ENCODE measurements at places on chromosomes 12 and 14.

DNA sequence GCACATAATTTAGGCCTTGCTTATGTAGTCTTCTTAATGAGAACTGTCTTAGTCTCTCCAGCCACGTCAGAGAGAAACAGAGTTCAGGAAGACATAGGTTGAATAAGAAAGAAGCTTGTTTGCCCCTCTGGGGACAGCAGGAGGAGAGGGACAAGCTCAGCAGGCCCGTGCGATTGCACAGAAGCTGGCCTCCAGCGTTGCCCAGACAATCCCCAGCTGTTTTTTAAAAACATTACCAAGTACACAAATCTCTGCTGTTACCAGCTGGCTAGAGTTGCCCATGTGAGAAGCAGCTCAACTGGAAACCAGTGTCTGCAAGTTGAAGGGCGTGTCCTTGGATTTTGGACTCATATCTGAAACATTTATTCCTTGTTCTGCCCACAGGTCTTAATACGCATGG is 232.6 kb downstream of the EFCAB11 start:
- no peak for DNase-seq

DNA sequence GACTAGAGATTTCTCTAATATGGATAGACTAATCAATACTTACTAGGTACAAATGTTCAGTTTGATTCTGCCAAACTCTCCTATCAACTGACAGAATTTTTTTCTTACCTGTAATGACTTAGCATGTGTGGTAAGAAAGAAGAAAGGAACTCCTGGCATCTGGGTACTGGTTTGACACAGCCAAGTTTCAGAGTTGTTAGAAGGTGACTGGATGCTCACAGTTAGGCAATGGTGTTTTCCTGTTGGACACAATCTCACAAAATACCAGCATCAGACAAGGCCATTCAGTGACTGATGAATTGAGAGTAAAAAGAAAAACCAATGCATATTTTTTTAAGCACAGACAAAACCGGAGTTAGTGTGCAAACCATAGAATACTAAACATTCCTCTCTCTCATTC is 4.2 kb downstream of the MUCL1 start:
- no peak for DNase-seq

GRCh38 chr12:79841878-79842265 is 93.0 kb downstream of the PPP1R12A start:
- DNase-seq, result no peak

DNA sequence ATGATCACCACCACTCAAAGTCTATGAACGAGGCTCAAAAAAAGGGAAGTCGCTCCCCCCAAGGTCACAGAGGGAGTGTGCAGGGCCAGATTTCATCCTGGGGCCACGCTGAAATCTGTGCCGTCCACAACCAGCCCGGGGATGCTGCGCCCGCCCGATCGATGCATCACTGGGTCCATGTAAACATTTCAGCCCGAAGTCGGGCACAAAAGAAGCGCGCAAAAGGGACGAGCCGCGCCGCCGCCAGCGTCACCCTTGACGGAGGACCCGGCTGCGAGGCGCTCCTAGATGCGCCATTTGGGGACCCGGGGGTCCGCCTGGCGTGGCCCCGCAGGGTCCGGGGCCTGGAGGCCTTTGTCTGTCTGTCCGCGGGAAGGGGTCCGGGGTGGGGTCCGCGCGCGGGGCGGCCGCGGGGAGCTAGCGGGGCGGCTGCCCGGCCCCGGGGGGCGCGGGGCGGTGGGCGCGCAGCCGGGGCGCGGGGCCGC is 503 bp downstream of the FBXO21 start:
- peak; percentile 19 for DNase-seq

DNA sequence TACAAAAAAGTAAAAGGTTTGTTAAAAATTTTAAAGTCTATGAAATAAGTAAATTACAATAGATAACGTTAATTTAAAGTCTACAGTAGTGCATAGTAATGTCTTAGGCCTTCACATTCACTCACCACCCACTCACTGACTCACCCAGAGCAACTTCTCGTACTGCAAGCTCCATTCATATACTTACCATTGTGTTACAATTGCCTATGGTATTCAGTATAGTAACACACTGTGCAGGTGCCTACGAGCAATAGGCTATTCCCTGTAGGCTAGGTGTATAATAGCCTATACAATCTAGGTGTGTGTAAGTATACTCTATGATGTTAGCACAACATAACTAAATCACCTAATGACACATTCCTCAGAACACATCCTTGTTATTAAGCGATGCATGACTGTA is 435.3 kb upstream of the TMTC1 start:
- DNase-seq, result no peak

- no peak for DNase-seq
These were observed 19.4 kb downstream of the SETD1B start for GRCh38 chr12:121823101-121823726.

GRCh38 chr12:1104088-1104800 is 113.2 kb downstream of the ERC1 start:
- no peak for DNase-seq

DNA sequence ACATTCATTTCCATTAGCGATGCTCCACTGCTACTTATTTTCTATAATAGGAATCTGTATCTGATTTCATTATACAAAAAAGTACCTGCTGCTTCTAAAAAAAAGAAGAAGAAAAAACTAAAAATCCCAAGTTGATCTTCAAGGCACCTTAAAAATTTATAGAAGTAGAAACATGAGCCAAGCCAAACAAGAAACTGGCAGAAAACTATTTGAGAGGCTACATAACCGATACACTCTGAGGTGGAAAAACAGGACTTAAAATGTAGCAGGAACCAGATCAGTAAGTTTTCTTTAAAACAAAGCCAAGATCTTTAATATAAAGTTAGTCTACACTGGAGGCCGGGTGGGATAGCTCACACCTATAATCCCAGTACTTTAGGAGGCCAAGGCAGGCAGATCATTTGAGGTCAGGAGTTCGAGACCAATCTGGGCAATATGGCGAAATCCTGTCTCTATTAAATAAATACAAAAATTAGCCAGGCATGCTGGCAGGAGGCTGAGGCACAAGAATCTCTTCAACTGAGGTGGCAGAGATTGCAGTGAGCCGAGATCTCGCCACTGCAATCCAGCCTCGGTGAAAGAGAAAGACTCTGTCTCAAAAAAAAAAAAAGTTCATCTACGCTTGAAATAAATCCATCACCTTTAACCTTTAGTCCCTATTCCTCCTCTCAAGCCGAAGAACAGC is 278.6 kb downstream of the MED13L start:
- DNase-seq, result no peak

DNA sequence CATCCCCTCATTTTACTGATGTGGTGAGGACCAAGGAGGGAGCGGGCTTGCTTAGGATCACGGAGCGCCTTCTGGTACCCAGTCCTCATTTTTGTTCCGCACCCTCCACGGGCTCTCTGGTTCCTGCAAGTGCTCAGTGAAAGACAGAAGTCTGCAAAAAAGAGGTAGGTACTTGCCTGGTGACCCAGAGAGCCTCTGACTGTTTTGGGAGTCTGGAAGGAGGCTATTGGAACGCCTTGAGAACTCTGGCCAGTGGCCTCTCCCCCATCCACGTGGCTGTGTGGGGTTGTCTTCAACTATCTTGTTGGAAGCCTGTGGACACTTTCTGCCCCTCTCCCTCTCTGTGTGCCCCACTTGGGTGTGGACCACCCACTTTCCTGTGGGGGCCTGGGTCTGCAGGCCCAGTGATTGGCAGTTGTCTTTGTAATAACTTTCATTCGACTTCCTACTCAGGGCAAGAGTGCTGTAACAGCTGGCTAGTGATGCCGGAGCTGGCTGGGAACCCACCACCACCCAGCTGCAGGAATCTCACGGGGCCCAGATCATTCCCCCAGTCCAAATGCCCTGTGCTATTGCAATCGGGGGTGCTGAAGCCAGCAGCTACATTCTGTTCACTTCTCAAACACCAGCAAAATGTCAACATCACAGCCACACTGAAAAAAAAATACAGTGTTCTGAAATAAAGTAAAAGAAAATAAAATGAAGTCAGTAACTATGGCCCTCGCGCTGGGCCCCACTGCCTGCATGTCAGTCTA is 122.8 kb downstream of the PRMT8 start:
- DNase-seq, result no peak

- no peak for DNase-seq
These were observed 362.3 kb downstream of the NAV3 start for GRCh38 chr12:78192979-78193378.

DNA sequence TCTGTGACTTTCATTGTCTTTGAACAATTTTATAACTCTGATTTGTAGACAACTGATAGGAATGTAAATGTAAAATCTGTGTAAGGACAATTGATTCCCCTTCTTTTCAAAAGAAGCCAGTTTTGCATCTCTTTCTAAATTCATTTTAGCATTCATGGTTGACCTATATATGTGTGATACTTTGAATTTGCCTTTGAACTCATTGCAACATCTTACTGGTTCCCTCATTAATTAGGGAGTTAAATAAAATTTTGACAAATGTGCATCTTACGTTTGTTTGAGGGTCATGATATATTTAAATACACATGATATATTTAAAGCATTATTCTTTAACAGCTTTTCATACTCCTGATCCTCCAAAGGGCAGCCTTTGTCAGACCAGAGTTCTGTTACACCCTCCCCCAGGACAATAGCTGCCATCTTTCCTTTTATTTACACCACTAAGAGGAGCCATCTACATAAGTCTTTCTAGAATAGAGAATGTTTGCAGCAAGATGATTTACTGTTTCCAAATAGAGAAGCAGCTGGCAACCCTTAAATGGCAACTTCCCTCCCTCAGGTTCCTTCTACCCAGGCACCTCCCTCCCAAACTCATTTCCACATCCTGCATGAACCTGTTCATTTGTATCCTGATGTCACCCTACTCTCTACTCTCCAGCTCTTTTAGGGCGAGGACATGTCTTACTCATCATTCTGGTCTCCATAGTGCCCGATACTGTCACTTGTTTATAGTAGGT is 40.2 kb upstream of the APPL2 start:
- no peak for DNase-seq

- no peak for DNase-seq
These were observed 19.1 kb upstream of the DGLUCY start for GRCh38 chr14:91094772-91095171.

GRCh38 chr12:1799882-1800400 is 20.4 kb upstream of the LRTM2 start:
- no peak for DNase-seq

DNA sequence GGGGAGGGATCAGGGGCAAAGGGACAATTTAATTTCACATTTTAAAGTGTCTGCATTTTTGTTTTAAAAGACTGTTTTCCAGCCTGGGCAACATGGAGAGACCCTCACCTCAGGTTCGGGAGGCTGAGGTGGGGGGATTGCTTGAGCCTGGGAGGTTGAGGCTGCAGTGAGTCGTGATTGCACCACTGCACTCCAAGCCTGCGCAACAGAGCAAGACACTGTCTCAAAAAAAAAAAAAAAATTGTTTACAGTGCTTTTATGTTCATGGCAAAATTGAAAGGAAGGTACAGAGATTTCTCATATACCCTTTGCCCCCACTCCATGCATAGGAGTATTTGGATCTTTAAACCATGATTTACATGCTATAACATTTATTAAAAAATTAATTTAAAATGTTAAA is 16.4 kb upstream of the HVCN1 start:
- DNase-seq, result no peak

DNA sequence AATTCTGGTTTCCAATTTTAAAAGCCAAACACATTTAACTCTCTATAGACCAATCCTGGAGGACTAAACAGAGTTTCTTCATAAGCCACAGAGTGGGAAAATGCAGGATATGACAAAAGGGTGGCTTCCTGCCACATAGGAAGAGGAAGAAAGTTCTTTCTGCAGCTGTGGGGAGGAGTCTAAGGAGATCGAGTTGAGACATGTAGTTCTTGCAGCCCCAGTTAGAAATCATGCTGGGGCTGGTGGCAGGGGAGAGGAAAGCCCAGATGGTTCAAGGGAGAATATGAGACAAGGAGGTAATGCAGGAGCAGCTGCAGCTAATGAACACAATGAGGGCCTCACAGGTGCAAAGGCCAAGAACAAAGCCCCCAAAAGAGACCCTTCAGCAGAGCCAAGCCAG is 85.0 kb upstream of the ARID2 start:
- no peak for DNase-seq

- peak; percentile 38 for DNase-seq
These were observed 759 bp downstream of the NFYB start for GRCh38 chr12:104137001-104137901.

GRCh38 chr12:118982984-118983761 is 1.8 kb downstream of the SRRM4 start:
- DNase-seq, result no peak

- no peak for DNase-seq
These were observed 225.4 kb upstream of the KITLG start for GRCh38 chr12:88805692-88806091.

DNA sequence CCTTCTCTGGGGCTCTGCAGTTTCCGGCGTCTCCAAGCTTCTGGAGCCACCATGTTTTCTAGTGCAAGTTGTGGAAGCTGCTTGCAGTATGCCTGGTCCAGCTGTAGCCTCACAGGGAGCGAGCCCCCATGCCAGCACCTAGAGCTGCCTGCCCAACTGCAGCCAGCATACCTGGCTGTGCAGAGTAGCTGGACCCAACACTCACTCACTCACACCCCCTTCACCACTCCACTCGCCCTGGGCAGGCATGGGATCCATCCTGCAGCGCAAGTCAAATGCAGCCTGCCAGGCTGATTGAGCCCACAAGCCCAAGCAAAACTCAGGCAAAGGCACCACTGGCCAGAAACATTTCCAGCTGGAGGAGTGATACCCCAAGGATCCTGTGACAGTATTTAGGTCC is 797.3 kb downstream of the SLC16A7 start:
- no peak for DNase-seq

DNA sequence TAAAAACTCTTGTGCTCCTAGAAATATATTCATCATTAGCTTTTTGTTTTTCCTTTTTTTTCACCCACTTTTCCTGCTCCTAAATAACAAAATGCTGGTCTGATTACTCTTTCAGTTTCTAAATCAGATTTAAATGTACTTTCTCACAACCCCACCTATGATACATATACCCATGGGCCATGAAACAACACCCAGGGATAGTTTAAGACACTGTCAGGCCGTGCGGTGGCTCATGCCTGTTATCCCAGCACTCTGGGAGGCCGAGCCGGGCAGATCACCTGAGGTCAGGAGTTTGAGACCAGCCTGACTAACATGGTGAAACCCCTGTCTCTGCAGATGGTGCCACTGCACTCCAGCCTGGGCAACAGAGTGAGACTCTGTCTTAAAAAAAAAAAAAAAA is 1.6 kb upstream of the NUMB start:
- no peak for DNase-seq

DNA sequence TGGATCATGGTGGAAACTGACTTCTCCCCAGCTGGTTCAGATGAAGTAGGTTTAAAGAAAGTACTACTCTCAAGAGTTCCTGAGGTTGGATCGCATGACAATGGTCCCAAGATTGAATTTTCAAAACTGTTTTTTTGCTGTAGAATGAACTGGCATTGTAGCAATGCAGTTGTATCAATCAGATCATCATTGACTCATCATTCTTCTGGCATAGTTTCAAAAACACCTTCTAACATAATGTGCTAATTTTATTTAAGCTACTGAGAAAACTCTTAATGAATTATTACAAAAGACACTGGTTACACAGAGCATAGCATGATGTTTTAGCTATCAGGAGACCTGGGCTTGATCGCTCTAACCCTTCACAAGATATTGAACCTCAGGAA is 384.5 kb upstream of the DCN start:
- DNase-seq, result no peak

- DNase-seq, result no peak
These were observed 846 bp upstream of the MTHFD1 start for GRCh38 chr14:64387232-64387781.

GRCh38 chr14:23377573-23378563 is 1.0 kb downstream of the CMTM5 start:
- DNase-seq, result no peak

- peak; percentile 74 for DNase-seq
These were observed 14.6 kb upstream of the NR4A1 start for GRCh38 chr12:52036587-52037171.

Measured in stimulated activated CD4-positive, alpha-beta T cell treated with anti-CD3 and anti-CD28 coated beads, Interleukin-12 subunit alpha, Interleukin-12 subunit beta, amount 100 ng/mL, for 4 hours (primary cell).